ENCODE measurements at places on chromosomes 1 and 21.

GRCh38 chr1:20426923-20427322 lies 59.1 kb downstream of the CAMK2N1 start:
- no peak for DNase-seq

DNA sequence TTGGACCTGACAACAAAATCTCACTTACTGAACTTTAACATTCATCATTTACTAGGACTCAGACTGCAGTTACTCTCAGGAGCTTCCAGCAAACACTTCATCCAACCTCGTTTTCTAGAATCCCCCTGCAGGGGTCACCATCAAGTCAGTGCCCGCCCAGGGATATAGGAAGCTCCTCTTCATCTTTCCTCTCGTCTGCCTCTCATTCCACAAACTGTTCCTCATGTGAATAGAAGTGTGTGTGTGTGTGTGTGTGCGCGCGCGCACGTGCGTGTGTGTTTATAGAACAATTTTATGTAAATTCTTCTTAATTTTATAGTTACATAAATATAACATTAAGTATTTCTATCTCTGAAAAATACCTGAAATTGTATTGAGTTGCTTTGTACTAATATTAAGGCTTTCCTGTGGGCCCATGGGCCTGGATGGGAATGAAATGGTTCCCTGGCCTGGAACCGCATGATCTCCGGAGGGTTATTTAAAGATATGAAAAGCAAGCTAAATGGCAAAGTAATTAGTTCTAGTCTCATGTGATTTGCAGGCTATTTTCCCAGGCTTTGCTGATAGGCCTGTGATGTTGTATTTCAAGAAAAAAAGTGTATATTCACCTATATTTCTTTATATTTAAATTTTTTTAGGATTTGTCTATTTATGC lies 21.7 kb upstream of the ABCD3 start:
- DNase-seq = no peak

GRCh38 chr1:41351262-41352151 lies 9.7 kb upstream of the FOXO6 start:
- no peak for DNase-seq

DNA sequence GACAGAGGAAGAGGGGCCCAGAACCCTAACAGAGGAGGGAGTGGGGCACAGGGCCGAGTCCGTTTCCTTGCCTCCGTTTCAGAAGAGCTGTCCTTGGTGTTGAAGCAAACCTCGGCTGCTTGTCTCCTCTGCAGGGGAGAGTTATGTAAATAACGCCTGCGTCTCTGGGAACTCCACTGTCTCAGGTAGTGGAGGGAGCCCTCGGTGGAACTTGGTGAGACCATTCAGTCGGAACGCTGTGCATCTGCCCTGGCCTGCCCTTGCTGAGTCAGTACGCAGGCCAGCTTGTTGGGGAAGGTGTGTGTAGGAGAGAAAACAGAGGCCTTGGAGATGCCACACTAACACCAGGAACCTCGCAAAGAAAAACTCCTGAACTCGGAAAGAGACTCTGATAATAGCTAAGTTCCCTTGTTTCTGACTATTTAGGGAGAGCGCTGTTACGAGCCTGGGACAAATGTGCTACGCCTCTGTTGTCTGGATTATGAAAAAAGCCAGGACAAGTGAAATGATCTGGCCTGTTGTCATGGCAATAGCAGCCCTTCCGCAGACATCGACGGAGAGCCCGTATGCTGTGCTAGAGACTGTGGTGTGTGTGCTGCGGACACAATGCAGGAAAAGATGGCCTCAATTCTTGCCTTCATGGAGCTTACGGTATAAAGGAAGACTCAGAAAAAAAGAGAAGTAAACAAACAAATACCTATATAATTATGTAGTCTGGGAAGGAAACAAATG lies 94.6 kb upstream of the AKT3 start:
- no peak for DNase-seq

DNA sequence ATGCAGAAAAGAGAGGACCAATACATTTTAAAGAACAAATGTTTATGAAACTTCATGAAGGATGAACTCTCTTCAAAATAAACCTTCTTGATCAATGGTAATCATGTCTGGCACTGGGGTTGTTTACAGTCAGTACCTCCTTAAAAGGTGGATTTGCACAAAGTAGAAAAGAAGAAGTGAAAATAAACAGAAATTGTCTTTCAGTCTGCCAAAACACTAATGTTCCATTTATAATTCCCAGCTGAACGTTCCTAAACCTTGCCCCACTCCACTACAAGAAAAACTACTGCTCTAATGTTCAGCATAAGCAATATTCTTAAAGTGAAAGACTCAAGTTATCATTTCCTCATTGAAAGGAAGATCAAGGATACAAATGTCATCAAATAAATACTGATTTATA lies 86.2 kb downstream of the EIF4G3 start:
- DNase-seq = peak; percentile 65

GRCh38 chr21:26236281-26236680 lies 65.7 kb upstream of the APP start:
- DNase-seq = no peak

GRCh38 chr21:43866659-43867331 lies 1.8 kb downstream of the AGPAT3 start:
- DNase-seq = no peak

All from inflammatory macrophage (primary cell).